ENCODE measurements at places on chromosomes 7 and 10.

GRCh38 chr7:96663457-96663856 is 46.2 kb downstream of the SEM1 start:
- no peak for DNase-seq

DNA sequence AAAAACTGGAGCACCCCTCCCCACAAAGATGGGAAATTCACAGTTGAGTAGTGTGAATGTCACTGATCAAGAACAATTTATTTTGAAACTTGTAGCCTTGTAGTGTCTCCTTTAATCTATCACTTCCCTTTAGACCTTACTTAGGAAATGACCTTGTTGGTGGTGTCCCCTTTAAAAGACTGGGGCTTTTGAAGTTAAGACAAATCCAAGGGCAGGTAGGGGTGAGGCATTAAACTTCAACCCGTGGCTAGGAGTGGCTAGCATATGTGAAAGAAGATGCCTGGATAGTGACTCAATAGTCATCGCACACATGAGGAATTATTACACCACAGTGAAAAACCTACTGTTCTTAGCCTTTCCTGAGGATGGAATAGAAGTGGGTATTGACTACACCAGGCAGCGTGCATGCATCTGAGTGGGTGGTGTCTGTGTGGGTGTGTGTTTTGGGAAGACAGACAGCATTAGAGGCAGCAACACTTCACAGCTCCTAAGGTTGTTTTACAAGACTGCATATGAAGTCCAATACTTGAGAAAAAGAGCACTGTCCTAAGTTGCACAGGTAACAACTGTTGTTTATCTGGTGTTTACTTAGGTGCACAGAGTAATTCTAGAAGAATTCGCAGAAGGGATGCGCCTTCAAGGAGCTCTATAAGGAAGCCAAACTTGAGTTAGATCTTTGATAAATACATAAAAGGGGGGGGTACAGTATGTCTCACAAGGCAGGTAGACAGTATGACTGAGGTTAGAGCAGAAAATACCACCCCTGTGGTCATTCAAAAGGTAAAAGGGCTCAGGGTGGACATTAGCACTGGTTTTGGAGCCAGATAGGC is 32.9 kb downstream of the ABLIM1 start:
- no peak for DNase-seq

DNA sequence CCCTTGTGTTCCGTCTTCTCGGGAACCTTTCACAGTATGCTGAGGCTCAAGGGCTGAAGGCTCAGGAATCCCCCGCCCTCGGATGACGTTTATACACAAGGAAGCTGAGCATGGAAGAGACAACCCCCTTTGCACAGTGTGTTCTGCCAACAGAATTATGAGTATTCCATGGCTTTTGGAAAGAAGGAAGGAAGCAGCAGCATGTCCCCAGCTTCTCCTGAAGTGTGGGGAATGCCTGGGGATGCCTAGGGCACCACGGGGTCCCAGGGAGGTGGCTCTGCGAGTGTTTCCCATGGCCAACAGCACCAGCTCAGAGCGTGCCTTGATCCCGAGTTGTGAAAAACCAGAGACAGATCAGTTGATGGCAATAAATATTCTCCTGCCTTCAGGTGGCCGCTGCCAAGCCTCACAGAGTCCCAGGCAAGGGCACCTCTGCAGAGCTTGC is 88.8 kb upstream of the DDC start:
- no peak for DNase-seq

GRCh38 chr10:20334559-20334958 is 518.3 kb downstream of the PLXDC2 start:
- DNase-seq, result no peak

GRCh38 chr7:80093349-80093748 is 41.3 kb upstream of the GNAI1 start:
- no peak for DNase-seq

DNA sequence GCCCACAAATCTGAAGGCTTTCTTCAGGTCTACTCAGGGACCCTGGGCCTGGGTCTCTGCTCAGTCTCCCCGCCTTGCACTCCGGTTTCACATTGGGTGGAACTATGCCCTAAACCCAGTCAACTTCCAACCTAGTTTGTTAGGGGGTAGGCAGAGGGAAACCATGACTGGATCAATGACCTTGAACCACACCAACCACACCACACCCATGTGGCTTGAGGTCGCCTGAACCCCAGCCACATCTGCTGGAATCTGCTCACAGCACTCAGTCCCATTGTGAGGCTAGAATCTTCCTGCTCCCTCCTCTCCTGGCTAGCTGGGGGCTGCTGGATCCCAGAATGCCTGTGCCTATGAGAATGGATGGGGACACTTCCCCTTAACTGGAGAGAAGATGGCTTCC is 17.9 kb downstream of the RFC2 start:
- no peak for DNase-seq

DNA sequence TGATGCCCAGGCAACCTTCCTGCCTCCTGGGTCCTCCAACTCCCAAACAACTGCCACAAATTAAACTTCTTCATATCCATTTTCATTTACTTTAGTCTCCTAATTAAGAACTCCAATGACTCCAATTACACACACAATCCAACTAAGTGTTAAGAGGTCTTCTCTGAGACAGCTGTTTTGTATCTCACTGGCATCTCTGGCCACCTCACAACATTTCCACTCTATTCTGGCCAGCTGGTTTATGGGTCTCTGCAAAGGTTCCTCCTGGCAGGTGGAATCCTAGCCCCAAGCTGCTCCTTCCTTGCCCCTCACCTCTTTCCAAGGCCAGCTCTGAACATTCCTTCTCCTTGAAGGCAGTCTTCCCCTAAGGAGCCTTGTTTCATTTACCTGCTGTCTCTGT is 123.1 kb upstream of the HPS1 start:
- DNase-seq, result no peak

GRCh38 chr10:126904818-126905701 is at the start of gene DOCK1:
Gene DOCK1 (plus strand): TSS chr10:126905428. CDS start chr10:126905518, 90 bp downstream.
- DNase-seq, result peak; percentile 50

- no peak for DNase-seq
These were observed 33.6 kb downstream of the PDE1C start for GRCh38 chr7:32036557-32036956.

- no peak for DNase-seq
These were observed 159.5 kb downstream of the CPEB3 start for GRCh38 chr10:92131275-92131820.

GRCh38 chr7:142024547-142024946 is 28.9 kb downstream of the MGAM start:
- DNase-seq, result no peak

Data from NCI-H1436 (cell line).